Activated T-helper 17 cell treated with anti-CD3 and anti-CD28 coated beads, Interleukin-2, amount 50 U/mL, for 72 hours (primary cell): ENCODE measurements at places on chromosomes 1 and 21.

- ATAC-seq = no peak
Observed at GRCh38 chr1:20278692-20279130, 12.0 kb upstream of the VWA5B1 start.

- no peak for ATAC-seq
Observed at GRCh38 chr1:115748401-115749150, 19.9 kb downstream of the CASQ2 start.

DNA sequence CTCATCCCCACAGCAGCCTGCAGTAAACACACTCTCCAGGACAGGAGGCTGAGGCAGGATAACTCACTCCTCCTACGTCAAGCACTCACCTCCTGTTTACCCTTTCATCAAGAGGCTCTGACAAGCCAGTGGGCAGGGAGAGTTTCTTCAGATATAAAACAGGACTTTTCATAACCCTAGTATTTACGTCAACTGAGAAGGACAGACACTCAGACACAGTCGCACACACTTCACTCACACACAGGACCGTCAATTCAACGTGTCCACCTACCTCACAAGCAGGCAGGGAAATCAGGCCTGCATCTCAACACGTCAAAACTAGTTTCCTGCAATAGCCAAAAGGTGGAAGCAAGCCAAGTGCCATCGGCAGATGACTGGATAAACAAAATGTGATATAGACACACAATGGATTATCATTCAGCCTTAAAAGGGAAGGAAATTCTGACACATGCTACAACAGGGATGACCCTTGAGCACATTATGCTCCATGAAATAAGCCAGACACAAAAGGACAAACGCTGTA, 48.6 kb downstream of the ITPKB start:
- peak; percentile 74 for ATAC-seq

- ATAC-seq = peak; percentile 62
Observed at GRCh38 chr1:198174297-198174696, 17.5 kb downstream of the NEK7 start.

- peak; percentile 7 for ATAC-seq
Observed at GRCh38 chr1:210252621-210253051, 20.0 kb downstream of the SERTAD4 start.
